ENCODE measurements at places on chromosomes 6 and 20. TPM values are rescaled to one million over a fixed set of nuclear protein-coding genes. Genes with fewer than 3 reads are reported as not detected.

DNA sequence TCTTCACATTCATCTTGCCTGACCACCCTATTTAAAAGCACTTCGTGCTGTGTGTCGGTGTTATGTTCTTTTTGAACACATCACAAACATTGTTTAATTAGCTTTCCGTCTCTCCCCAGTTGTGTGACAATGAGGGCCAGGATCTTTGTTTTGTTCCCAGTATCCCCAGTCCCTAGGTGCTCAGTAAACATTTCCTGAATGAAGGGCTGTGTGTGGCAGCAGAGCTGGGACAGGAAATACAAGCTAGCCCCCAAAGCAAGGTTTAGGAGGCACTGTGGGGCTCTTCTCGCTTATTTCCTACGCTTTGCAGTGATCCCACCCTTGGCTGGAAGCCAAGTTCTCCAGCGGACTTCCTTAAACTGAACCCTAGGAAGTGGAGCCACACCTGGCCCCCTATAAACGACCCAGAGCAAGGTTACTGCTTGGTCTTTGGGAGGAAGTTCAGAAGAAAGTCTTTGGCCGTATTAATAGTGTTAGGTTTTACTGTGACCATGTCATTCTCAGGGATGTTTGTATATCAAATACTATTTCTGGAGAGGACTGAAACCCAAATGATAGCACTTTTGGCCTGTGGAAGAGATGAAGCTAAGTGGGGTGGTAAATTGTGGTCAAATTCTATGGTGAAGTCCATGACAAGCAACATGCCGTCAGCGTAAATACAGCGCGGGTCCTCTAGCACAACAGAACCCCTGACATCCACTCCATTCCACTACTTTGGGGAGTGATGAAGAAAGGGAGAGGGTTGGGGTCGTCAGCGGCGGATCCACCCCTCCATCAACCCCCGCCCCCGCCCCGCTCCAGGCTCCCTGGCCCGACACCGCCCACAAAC, 570 bp upstream of the FANCE start:
- peaks cover 19% of the 10 kb centered on the region for H3K4me1 ChIP-seq
- no peak for DNase-seq
- H3K36me3 ChIP-seq, result no peaks in the 10 kb centered on the region
- no peak overlapping the region for H3K27ac ChIP-seq

Gene PPP1R14C
- total RNA-seq, result 78.6 TPM

DNA sequence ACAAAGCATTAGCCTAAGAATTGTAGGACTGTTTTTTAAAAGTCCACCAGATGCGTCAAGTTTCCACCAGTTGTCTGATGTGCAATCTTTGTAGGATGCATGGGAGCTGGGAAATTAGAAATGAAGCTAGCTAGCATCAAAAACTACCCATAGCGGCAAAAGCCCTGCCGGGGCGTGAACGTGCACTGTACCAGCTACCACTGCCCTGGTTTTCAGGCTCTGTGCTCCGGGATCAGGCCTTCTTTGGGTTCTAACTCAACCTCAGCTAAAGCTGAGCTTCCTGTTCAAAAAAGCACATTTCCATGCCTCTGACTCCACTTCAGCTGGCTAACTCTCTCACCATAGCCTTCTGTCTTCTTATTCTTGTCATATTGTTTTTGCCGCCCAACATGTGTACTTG, 26.9 kb upstream of the FUCA2 start:
- no peak for DNase-seq
- H3K4me1 ChIP-seq, result peaks cover 5% of the 10 kb centered on the region
- no peaks in the 10 kb centered on the region for H3K27me3 ChIP-seq
- H3K4me3 ChIP-seq, result no peak overlapping the region

- no peaks in the 10 kb centered on the region for H3K36me3 ChIP-seq
- H3K27ac ChIP-seq, result no peak overlapping the region
- H3K4me1 ChIP-seq, result peaks cover 11% of the 10 kb centered on the region
Measured at GRCh38 chr6:2632976-2633584, 117.6 kb downstream of the MYLK4 start.

Gene IMPG1
- total RNA-seq, result not detected

DNA sequence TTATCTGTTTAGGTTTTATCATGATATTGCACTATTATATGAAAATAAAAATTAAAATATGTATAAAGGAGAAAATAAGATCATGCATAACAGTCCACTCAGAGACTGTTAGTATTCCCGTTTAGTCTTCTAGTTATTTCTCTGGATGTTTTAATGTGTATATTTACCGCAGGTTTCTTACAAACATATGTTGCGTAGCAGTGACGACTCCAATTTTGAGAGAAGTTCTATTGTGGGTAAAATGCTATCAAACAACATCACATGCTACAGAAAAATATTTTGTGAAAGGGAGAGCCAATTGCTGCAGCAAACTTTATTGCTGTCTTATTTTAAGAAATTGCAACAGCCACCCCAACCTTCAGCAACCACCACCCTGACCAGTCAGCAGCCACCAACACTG, 72.4 kb upstream of the NXT1 start:
- no peak overlapping the region for H3K27ac ChIP-seq
- H3K36me3 ChIP-seq, result no peaks in the 10 kb centered on the region
- no peak for DNase-seq
- no peak overlapping the region for H3K4me3 ChIP-seq

Gene TSHZ2
- 15.3 TPM for total RNA-seq

- H3K36me3 ChIP-seq, result no peaks in the 10 kb centered on the region
- H3K4me3 ChIP-seq, result no peak overlapping the region
- DNase-seq, result no peak
- no peaks in the 10 kb centered on the region for H3K4me1 ChIP-seq
- H3K27ac ChIP-seq, result no peak overlapping the region
Measured at GRCh38 chr20:62736407-62737071, 27.9 kb downstream of the NTSR1 start.

GRCh38 chr20:61929561-61929960, 136.1 kb downstream of the TAF4 start:
- no peaks in the 10 kb centered on the region for H3K36me3 ChIP-seq
- H3K4me3 ChIP-seq, result no peak overlapping the region
- H3K27ac ChIP-seq, result no peak overlapping the region
- no peak for DNase-seq
- H3K27me3 ChIP-seq, result no peaks in the 10 kb centered on the region
- H3K4me1 ChIP-seq, result no peaks in the 10 kb centered on the region

- H3K4me3 ChIP-seq, result no peak overlapping the region
- H3K27ac ChIP-seq, result no peak overlapping the region
- no peaks in the 10 kb centered on the region for H3K27me3 ChIP-seq
- no peaks in the 10 kb centered on the region for H3K36me3 ChIP-seq
- DNase-seq, result no peak
Measured at GRCh38 chr6:165605182-165605875, 57.7 kb downstream of the PDE10A start.

Gene PI16
- 6.7 TPM for total RNA-seq

Gene FAM209A
- total RNA-seq, result not detected

- no peak overlapping the region for H3K27ac ChIP-seq
- no peaks in the 10 kb centered on the region for H3K36me3 ChIP-seq
- no peak for DNase-seq
- H3K4me1 ChIP-seq, result peaks cover 8% of the 10 kb centered on the region
- H3K27me3 ChIP-seq, result no peaks in the 10 kb centered on the region
Measured at GRCh38 chr20:50070361-50070760, 42.6 kb downstream of the UBE2V1 start.
